ENCODE measurements at places on chromosomes 3 and 15.
A peak's percentile ranks its signal among the peaks of the same experiment; 100 is the strongest.

- DNase-seq = no peak
These were observed 9.4 kb downstream of the SELENOT start for GRCh38 chr3:150612494-150612893.

- DNase-seq = no peak
These were observed 245.9 kb downstream of the NAALADL2 start for GRCh38 chr3:175105066-175105465.

DNA sequence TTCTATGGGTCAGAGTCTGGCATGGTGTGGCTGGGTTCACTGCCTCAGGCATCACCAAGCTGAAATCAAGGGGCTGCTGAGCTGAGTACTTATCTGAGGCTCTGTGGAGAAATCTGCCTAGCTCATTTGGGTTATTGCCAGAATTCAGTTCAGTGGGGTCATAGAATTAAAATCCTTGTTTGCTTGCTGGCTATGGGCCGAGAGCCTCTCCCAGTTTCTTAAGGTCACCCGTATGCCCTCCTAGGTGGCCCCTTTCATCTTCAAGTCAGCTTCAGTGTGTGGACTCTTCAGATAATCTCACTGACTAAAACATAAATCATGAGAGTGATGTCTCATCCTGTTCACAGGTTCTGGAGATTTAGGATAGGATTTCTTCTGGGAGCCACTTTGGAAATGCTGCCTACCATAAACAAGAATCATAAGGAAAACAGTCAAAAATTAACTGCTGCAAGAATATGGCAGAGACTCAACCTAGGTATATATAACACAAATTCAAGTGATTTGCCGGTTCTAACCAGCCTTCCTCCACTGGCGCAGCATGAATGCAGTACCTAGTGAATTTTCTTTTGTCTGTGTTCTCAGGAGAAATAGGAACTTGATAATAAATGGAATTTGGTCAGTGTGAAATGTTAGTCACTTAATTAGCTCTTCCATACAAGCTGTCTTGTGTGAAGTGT, 5.3 kb downstream of the CP start:
- DNase-seq = no peak

GRCh38 chr15:51620641-51621040, 1.9 kb downstream of the DMXL2 start:
- DNase-seq = no peak

DNA sequence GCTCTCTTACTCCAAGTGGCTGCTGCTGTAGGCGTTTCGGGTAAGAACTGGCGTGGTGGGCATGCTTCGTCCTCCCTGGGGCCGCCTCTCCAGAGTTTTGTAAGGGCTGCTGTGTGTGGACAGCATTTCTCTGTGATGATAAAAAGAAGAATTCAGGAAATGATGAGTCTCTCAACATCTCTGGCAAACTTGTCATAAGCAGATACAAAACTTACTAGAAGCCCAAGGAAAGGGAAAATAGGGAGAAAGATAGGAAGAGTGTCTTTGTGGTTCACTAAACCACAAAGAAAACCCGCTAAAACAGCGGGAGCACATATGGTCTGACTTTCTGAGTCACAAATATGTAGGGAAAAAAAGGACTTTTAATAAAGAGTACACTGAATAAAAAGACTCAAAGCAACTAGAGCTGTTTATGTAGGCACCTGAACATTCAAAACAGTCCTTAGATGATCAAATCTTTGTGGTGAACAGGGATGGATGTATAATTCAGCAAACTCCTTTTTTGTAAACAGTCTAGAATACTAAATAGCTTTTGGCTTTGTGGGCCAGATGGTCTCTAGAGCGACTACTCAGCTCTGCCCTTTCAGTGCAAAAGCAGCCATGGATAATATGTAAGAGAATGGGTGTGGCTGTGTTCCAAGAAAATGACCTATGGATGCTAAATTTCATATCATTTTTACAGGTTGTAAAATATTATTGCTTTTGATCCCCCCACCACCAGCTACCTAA, 60.4 kb upstream of the LMOD3 start:
- DNase-seq = no peak

DNA sequence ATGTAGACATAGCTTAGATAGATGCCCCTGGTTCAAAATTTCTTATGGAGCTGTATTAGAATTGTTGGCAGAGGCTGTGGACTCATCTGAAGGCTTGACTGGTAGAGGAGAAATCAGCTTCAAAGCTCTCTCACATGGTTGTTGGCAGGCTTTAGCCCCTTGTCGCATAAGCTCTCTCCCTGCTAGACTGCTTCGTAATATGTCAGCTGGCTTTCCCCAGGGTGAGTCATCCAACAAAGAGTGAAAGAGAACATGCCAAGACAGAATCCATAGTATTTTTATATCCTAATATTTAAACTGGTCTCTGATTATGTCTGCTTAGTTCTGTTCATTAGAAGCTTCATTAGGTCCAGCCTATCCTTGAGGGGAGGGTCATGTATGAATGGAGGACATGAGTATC, 427.4 kb upstream of the NAALADL2 start:
- no peak for DNase-seq

DNA sequence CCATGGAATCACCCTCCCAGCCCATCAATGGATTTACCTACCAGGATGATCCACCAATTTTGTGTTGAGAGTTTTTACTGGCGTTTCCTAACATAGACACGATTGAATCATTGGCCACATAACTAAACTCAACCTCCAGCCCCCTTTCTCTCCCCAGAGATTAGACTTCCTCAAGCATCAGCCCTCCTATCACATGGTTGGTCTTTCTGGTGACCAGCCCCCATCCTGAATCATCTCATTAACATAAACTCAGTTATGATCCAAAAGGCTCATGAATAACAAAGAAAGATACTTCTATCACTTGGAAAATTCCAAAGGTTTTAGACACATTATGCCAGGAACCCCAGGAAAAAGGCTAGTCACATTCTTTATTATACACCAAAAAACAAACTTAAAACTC, 21.2 kb downstream of the PRKAR2A start:
- no peak for DNase-seq

DNA sequence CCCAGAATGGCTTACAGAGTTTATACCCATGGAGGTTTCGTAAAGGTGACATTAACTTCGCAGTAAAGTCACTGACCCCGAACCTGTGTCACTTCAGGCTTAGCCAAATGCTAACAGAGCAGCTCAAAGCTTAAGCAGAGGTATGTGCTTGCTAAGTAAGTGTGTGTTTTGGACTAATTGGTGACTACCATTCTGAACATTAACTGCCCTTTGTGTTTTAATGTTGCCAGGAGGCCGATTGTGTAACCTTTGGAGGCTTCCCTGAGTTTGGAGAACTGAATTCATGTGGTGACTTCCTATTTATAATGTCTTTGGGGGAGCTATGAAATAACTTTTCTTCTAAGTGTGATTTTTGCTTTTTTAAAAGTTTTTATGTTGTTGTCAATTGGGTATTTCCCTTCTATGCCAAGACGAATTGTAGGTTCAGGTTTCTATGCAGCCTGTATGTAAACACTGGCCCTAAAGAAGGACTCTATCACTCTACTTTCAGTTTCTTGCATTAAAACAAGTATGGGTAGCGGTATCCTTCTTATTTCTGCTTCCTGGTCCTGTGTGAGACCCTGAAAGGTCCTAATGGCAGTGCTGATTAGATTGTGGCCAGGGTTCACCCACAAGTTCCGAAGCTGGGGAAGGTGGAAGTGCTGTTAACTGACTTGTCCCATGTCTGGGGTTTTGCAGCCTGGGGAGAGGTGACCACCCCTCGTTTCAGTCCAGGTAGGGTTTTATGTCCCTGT, 86.3 kb downstream of the IGF1R start:
- DNase-seq = no peak

DNA sequence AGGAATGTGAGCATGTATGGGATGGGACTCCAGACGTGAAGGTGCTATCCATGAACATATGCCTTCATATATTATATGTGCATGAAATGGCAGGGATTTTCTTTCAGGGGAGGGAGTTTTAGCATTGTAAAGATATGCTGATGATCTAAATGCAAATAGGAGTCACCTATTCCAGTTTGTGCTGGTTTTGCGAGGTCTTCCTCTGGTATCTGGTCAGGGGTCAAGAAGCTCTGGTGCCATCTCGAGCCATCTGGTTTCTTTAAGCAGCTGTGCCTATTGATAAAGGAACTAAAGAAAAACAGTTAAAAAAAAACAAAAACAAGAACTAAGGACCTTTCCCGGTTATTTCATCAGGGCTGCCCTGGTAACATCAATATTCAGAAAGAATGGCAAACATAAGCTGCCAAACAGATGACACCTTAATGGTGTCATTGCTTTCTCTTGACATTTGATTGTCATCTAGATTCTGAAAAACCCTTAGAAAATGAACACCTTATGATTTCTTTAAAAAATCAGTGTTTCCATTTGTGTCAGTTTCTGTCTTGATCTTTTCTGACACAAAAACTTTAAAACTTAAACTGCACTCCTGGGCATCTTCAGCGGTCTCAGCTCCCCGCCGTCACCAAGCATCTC, 22.7 kb downstream of the APH1B start:
- DNase-seq = no peak

DNA sequence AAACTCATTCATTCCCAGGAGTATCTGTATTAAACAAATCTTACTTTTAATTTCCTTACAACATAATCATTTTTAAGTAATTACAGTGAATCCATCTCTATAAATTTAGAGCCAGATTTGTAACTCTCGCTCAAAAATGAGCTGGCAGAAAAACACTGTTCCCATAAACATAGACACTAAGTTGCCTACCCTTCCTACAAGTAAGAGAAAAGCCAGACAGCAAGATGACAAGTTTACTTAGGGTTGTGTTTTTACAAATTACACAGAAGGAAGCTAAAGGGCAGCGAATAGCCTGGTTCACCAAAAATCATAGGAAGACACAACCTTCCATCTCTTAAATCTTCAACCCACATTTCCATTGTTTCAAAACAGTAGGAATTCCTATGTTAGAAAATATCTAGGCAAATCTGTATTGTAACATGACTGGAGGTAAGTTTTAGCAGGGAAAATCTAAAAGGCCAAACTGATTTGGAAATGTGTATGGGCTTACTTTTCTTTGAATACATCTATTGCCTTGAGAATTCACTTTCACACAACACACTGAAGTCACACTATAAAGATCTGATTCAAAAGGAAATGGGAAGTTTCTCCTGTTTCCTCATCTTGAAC, 21.7 kb downstream of the HERC1 start:
- DNase-seq = no peak

DNA sequence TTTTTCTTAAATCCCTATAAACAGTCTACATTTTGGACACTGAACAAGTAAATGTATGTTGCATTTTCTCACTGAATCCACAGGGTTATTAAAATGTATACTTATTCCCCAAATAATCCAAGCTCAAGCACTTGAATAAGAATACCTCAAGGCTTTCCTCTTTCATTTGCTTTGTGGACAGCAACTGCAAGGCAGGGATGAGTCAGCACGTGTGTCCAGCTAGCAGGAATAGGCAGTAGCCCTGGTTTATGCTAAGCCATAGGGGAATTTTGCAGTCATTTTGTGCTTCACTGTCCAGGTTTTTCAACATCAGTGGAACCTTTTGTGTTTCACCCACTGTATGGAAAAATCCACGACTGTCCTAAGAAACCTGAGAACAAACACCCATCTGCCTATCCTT, 96.7 kb upstream of the KCNMB2 start:
- DNase-seq = no peak

GRCh38 chr3:58038675-58039292, 30.6 kb downstream of the FLNB start:
- DNase-seq = peak; percentile 32

- no peak for DNase-seq
These were observed 96.3 kb downstream of the SOX2 start for GRCh38 chr3:181808053-181808452.

GRCh38 chr3:195829897-195830254, 18.1 kb upstream of the MUC4 start:
- no peak for DNase-seq

- no peak for DNase-seq
These were observed 191.6 kb upstream of the TOPAZ1 start for GRCh38 chr3:44050101-44050500.

DNA sequence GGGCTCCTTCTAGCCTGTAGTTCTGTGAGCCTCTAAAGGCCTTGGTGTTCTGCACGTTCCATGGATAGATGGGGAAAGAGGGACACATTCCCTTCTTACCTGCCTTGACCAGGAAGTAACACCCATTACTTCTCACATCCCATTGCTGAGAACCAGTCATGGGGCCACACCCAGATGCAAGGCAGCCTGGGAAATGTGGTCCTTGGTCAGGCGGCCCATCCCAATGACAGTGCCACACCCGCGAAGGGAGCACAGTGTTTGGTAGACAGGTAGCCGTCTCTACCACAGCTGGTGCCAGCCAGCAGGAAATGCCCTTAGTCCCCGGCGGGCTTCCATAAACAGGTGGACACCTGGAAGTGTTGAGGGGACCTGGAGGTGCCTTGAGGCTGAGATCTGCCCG, 23.2 kb upstream of the LCTL start:
- DNase-seq = no peak

DNA sequence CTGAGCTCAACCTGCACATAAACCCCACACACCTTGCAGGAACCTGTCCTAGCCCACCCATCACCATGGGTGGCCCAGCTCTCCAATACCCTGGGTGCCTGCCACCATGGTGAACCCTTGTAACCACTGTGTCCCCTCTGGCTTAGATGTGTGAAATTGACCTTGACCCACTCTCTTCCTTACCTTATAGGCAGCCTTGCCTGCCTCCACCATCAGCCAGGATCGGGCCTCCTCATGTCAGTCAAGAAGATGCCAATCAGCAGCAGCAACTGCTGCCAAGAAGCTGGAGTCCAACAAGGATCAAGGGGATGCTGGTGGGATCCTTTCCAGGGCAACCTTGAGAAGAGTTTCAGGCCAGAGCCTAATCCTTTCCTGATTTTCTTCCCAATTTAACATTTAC, 8.8 kb upstream of the CYP11A1 start:
- no peak for DNase-seq

DNA sequence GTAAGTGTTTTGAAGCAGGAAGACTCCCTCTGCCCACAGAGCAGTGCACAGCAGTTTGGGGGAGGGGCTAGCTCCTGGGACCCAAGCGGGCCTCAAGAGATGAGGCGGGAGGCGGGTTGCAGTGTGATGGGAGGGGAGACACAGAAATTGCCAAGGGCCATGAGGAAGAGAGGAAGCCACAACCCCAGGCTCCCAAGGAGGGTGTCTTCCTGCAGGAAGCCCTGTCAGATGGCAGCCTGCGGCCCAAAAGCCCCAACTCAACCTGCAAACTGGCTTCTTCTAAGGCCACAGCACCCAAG, 7.3 kb upstream of the ISLR2 start:
- no peak for DNase-seq

GRCh38 chr15:26758079-26758478, 14.8 kb downstream of the GABRB3 start:
- no peak for DNase-seq

DNA sequence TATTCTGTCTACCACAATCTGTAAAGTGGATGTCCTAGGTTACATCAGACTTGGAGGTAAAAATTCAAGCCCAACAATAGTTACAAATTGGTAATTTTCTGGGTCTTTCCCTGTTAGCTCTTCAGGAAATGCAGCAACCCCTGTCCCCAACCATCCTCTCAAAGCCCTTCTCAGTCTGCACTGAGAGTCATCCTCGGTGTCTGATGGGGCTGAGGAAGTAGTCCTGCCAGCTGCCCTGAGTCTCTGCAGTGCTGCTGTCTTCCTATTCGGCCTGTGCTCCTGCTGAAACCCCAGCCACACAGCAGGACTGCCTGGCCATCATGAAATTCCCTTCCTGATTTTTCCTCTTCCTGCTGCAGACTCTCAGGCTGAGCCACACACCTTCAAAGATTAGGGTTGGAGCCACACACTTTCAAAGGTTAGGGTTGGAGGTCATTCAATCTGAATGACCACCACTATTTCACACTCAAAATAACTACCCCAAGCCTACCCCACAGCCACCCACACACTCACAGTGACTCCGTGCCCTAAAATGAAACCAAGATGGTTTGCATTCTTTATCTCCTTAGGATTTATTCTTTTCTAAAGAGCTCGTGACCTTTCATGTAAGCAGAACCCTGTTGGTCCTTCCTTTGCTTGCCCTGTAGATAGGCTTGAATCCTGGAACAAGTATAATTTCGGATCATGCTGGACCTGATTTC, 17.6 kb downstream of the TRIM42 start:
- DNase-seq = no peak
